ENCODE measurements at places on chromosomes 2 and 18.

- DNase-seq = no peak
Observed at GRCh38 chr2:239157269-239157668, 243.6 kb downstream of the HDAC4 start.

- DNase-seq = no peak
Observed at GRCh38 chr2:28082131-28082530, 191.6 kb downstream of the BABAM2 start.

DNA sequence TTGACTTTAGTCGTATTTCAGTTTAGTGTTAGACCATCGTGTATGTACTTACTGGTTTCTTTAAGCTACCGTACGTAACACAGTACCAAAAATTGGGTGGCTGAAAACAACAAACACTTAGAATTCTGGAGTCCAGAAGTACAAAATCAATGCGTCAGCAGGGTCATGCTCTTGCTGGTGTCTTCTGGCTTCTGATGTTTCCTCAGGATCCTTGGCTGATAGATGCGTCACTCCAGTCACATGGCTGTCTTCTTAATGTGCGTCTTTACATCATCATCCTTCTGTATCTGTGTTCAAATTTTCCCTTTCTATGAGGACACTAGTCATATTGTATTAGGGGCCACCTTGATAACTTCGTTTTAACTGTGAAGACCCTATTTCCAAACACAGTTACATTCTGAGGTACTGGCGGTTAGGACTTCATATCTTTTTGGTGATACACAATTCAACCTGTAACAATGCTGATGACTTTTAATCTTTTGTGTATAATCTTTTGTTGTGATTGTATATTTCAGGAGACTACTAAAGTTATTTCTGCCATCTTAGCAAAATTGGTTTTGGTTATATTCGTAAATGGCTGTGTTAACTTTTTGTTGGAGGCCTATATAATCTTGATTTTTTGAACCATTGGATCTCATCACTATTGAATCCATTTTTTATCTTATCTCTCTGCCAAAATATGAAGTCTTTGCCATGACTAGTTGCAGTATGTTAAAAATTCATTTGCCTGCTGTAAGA, 25.4 kb downstream of the ACTR3 start:
- DNase-seq = no peak

- no peak for DNase-seq
Observed at GRCh38 chr18:74468547-74469061, 11.5 kb upstream of the DIPK1C start.

- peak; percentile 4 for DNase-seq
Observed at GRCh38 chr18:59265246-59265973, 7.8 kb downstream of the RAX start.

DNA sequence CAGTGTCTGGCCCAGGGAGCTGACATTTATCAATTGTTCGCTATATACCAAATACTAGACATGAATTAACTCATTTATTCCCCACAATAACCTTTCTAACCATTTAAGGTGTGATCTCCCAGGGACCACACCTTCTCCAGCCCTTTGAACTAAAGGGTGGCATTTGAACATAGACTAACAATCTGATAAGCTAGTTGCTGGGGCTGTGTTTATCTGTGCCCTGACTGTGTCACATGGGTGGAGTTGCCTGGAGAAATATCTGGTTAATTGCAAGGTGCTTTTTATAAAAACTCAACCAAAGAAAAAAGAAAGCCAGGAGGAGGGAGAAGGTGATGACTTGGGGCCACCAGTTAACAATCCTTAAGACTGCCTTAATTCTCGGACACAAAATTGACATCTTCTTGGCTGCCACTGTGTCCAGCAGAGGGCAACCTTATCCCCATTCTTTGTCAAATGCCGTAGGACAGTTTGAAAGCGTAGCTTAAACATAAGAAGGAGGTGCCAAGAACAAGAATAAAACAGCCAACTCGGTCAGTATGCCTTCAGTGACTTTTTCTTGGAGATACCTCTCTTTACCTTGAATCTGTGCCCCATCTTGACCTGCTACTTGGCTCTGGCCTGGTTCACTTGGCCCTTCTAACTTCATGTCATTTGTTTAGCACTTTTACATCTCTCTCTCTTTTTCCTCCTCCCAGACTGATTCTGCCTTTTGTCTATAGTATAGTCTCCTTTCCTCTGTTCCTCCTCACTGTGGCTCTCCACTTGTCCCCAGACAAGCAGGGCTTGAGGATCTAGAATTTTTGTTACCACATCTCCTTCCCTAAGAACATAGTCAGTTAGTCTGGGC, 183.4 kb downstream of the MYO3B start:
- no peak for DNase-seq

- no peak for DNase-seq
Observed at GRCh38 chr2:205936446-205936845, 149.5 kb downstream of the INO80D start.

GRCh38 chr2:231277962-231278361, 79.5 kb downstream of the ARMC9 start:
- DNase-seq = no peak

DNA sequence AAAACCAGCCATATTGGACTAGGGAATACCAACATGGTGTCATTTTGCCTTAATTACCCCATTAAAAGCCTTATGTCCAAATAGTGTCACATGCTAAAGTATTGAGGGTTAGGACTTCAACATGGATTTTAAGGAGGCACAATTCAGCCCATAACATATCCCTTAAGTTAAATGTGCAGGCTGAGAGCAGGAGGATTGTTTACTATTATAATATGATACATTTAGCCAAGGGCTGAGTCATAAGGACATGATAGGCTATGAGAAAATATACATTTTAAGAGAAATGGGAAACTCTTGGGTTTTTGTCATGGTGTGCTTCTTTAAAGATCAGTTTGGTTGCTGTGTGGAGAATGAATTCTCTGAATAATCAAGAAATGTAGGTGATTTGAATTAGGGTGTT, 136.8 kb downstream of the RDH14 start:
- DNase-seq = no peak

- DNase-seq = no peak
Observed at GRCh38 chr2:52097071-52097470, 1065.1 kb upstream of the NRXN1 start.

GRCh38 chr2:62806231-62806630, 100.7 kb downstream of the EHBP1 start:
- no peak for DNase-seq

- no peak for DNase-seq
Observed at GRCh38 chr2:42722320-42723190, 41.4 kb downstream of the OXER1 start.

GRCh38 chr2:71502941-71503738, 49.8 kb downstream of the DYSF start:
- DNase-seq = no peak

DNA sequence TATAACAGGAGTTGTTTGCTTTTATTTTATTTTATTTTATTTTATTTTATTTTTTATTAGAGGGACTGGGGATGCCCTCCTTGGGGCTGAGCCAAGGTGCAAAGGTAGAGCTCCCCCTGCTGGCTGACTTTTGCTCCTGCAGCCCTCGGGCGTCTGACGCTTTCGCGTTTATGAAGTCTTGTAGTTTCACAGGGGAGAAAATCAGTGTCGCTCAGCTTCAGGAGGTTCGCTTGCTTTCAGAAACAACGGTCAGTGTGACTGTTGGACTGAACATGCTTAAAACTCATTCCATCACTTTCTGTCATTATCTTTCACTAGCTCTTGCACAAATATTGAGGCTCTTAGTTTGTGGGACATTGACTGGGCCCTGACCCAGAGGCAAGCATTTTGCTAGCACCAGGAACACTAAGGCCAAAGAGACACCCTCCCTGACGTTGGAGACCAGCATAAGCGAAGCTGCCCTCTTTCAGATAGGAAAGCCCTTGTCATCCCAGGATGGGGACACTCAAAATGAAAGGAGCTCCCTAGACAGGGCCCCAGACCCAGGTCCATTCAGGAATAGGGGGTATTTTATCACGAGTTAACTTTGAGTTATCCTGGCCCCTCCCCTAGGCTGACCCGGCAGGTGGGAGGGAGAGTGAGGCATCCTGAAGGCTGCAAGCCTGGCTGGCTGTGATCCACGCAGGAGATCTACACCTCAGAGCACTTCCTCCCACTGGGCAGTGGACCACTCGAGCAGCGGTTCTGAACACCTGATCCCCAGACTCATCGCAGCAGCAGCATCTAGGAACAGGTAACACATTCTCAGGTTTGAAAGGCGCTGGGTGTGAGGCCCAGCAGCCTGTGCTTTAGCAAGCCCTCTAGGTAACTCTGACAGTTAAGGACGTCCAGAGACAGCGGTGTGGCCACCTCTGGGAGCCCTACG, 34.4 kb downstream of the LGALSL start:
- no peak for DNase-seq

- no peak for DNase-seq
Observed at GRCh38 chr2:232519581-232520438, at the start of gene PRSS56. Gene PRSS56 (plus strand): TSS chr2:232520388. CDS start chr2:232520599, 211 bp downstream.

DNA sequence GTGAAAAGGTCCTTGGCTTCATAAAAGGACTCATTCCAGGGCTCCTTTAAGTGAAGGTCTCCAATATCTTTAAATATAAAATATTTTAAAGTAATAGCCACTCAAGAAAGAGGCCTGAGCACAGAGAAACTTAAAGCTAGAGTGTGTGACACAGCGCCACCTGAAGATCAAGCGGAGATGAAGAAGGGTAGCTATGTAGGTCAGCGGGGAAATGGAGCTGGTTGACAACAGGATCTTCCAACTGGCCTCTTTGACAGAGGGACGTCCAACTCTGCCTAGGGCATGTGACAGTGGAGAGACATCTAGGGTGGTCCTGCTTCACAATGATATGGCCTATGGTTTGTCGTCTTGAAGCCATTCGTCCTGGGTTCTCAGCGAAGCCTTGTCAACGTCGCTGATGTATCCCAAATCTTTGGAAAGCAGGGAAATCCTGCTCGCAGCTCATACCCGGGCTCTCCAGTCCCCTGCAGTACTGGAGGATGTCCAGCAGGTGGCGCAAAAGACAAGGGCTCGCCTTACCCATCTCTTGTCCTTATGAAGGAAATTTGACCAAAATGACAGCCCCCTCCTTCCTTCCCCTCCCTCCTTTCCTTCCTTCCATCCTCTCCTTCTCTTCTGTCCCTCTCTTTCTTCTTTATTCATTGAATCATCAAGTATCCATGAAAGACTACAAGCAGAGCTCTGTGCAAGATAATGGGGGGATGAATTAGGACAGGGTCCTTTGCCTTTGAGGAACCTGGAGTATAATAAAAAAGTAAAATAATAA, 59.6 kb downstream of the LONRF2 start:
- DNase-seq = peak; percentile 16

DNA sequence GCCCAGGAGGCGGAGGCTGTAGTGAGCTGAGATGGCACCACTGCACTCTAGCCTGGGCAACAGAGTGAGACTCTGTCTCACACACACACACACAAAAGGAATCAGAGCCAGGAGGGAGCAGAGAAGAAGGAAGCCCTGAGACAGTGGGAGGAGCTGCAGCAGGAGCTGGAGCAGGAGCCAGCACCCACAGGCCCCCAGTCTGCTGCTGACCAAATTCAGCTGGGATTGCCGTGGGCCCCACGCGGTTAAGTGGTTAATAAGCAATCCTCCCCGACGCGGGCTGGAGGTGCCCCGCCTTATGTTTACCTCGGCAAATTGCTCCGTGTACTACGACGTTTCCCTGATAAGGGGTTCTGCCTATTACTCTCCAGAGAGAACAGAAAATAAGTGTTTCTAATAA, 265.3 kb downstream of the TWIST2 start:
- no peak for DNase-seq

DNA sequence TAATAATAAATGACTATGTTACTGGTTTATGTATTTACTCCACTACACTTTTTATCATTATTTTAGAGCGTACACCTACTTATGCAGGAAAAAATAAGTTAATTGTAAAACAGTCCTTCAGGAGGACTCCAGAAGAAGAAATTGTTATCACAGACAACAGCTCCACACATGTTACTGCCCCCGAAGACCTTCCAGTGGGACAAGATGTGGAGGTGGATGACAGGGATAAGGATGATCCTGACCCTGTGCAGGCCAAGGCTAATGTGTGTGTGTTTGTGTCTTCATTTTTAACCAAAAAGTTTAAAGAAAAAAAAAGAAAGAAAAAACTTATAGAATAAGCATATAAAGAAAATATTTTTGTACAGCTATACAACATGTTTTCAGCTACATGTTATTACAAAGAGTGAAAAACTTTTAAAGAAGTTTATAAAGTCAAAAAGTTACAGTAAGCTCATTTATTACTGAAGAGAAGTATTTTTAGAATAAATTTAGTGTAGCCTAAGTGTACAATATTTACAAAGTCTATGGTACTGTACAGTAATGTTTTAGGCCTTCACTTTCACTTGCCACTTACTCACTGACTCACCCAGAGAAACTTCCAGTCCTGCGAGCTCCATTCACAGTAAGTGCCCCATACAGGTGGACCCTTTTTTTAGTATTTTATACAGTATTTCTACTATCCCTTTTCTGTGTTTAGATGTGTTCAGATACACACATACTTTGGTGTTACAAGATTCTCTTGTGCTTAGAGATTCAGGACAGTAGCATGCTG, 7.5 kb downstream of the TGFBRAP1 start:
- no peak for DNase-seq

DNA sequence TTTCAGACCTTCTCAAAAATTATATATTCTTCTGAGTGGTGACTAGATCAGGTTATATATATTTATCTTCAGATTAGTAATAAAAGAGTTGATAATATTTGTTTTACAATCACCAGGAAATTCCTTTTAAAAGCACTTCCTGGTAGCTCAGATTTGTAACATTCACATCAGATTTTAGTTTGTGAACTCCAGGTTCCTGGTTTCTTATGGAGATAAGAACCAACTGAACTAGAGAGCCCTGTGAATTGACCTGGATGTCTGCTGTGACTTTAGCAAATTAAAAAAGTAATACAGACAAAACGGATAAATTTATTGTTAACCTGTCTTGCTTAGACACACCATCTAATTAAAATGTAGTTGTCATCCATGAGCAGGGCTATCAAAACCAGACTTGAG, 868.7 kb downstream of the BCL11A start:
- DNase-seq = no peak

GRCh38 chr2:166117491-166117890, 10.3 kb downstream of the SCN1A start:
- no peak for DNase-seq

Data from NCI-H2081 treated with DMSO at 0.1 percent for 48 hours (cell line).